ENCODE measurements at places on chromosomes 11 and 22.

DNA sequence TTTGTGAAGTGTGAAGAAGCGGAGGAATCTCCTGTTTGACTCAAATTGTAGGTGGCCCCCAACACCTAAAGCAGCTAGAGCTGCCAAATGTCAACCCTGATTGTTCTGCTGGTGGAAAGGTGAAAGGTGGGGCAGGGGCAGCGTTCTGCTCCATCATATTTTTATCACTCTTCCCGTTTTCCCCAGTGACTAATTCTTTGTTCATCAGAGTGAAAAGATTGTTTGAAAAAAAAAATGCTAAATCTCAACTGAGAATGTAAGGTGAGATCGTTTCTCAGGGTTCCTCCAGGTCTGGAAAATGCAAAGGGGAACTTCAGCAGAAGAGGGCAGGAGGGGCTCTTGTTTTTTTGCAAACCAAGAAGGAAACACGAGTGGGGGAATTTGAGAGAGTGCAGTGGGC is 137.7 kb downstream of the MN1 start:
- DNase-seq = no peak

- DNase-seq = no peak
Observed at GRCh38 chr11:66739983-66740382, 11.0 kb upstream of the SPTBN2 start.

- no peak for DNase-seq
Observed at GRCh38 chr11:5546457-5546856, 1.9 kb downstream of the OR52H1 start.

- DNase-seq = no peak
Observed at GRCh38 chr11:78227921-78228320, 39.2 kb downstream of the USP35 start.

- DNase-seq = no peak
Observed at GRCh38 chr22:44390613-44390970, 77.8 kb upstream of the SHISAL1 start.

DNA sequence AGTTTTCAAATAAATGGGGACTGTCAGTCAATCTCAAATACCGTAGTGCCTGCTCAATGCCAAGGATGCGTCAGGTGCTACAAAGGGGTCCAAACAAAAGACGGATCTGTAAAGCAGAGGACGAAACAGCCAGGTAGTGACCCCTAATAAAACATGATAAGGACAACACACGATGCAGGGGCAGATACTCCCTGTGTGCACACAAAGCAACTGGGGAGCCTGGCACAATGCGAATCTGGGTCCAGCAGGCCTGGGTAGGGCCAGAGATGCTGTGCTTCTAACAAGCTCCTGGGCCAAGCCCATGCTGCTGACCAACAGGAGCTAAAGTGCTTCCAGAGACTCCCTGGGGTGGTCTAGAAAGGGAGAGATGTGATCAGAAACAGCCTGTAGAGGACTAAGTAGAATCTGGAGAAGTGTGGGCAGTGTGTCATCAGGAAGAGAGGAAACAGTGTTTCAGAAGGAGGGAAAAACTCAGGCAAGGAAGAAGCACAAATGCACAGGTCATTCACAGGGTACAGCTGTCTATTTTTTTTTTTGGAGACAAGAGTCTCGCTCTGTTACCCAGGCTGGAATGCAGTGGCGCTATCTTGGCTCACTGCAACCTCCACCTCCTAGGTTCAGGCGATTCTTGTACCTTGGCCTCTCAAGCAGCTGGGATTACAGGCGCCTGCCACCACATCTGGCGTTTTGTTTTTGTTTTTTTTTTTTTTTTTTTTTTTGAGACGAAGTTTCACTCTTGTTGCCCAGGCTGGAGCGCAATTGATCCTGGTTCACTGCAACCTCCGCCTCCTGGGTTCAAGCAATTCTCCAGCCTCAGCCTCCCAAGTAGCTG is 74.5 kb downstream of the MICAL3 start:
- no peak for DNase-seq
